ENCODE measurements at places on chromosomes 7 and 10.

GRCh38 chr10:77841711-77842375 is 84.7 kb downstream of the DLG5 start:
- DNase-seq = no peak

- no peak for DNase-seq
Observed at GRCh38 chr7:26916336-26916735, 51.9 kb upstream of the SKAP2 start.

DNA sequence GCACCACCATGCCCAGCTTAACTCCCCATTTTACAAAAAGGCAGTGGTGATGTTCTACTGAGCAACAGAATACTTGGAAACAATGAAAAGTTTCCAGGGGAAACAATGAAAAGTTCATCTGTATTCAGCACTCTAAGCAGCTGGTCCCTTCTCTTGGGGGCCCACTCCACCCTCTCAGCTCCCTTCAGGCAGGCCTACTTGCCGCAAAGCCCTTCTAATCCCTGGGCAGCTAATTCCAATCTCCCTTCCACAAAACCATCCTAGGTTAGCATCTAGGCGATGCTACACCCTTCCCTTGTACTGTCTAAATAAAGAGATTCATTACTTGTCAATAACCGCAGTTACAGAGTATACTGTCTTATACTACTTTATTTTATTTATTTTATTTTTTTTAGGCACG is 79.1 kb downstream of the SPDYE5 start:
- DNase-seq = no peak

DNA sequence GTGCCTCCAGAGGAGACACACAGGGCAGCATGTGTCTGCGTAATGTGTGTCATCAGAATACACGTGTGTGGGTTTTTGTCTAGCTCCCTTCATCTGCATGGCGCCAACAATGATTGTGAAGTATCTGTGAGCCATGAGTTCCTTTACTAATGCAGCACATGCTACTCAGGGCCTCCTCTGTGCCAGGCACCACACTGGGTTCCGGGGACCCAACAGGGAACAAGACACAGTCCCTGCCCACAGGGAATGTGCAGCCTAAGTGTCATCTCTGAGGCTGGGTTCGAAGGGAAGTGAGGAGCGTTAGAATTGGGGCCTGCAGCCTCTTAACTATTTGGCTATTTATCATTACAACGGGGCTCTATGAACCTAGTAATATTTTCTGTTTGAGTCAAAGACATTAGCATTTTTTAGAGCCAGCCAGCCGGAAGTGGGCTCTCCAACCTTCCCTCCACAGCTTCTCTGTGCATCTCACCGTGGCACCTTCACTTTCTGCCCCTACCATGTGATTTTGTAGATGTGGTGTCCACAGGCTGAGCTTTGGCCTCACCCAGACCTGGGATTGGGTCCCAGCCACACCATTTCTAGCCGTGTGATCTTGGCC is 43.9 kb upstream of the SRGN start:
- DNase-seq = no peak

- DNase-seq = no peak
Observed at GRCh38 chr10:96298362-96298761, 5.9 kb upstream of the DNTT start.

GRCh38 chr10:3480281-3480989 is 304.6 kb downstream of the KLF6 start:
- no peak for DNase-seq

DNA sequence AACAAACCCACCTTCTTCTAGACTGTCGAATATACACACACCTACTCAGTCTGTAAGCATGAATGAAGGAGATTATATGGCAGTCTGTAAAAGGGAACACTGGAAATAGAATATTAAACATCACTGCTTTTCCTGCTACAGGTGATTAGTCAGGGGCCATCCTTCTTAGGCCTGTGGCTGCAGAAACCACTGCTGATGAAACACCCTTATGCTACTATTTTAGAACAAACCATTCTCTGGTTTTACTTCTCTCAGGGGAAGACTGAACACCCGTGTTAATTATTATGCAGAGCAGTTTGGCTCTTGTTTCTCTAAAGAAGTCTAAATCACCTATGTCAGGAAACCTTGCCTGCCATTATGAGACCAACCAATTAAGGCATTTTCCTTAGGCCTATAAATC is 351.1 kb upstream of the KLF6 start:
- no peak for DNase-seq

DNA sequence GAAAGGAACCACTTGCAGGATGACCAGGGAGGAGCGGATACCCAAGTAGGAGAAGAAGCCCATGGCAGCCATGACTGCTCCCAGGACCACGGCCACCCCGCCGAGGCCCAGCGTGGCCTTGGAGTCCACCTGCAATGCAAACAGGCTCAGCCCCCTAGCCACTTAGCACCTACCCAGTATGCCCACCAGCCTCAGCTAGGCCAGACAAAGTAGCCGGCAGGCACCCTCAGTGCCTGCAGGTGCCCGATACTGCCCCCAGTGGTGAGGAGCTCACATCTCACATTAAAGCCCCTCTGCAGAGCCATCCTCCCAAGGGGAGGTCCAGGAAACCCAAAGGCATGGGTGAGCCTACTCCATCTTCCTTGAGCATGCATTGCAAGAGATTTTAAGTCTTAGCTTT is 6.6 kb downstream of the NPC1L1 start:
- no peak for DNase-seq

DNA sequence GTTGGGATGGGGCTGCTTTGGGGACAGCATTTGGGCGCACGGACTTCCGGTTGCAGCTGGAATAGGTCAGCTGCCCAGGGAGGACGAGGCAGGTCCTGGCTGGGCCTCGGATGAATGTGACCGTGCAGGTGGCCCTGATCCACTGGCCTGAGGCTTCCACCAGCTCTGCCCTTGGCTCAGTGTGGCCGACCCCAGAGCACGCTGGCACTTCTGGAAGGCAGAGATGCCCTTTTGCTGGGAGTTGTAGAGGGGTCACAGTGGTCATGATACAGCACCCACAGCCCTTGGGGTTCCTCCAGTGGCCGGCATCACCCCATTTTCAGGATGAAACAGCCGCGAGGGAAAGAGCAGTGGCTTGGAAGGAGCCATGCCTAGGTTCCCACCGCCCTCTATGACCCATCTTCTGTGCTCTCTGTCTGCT is 19.0 kb downstream of the ADCY1 start:
- DNase-seq = no peak

DNA sequence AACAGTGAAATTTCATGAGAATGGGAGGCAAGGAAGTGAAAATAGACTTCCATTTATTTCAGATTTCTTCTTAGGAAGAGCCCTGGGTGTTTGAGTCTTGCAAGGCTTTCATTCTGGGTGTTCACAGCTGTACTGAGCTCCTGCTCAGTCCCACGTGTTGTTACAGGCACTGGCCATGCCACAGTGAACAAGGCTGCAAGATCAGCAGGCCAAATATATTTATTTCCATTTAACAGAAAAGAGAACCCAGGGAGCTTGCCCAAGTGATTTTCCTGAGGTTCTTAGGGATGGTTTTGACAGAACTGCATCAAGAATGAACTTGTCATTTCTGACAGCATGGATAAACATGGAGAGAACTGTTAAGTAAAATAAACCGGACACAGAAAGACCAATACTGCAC is 54.5 kb upstream of the CD36 start:
- DNase-seq = no peak

- DNase-seq = no peak
Observed at GRCh38 chr10:54396031-54396430, 405.0 kb downstream of the PCDH15 start.

- DNase-seq = no peak
Observed at GRCh38 chr10:5885619-5886018, 4.1 kb downstream of the ANKRD16 start.

DNA sequence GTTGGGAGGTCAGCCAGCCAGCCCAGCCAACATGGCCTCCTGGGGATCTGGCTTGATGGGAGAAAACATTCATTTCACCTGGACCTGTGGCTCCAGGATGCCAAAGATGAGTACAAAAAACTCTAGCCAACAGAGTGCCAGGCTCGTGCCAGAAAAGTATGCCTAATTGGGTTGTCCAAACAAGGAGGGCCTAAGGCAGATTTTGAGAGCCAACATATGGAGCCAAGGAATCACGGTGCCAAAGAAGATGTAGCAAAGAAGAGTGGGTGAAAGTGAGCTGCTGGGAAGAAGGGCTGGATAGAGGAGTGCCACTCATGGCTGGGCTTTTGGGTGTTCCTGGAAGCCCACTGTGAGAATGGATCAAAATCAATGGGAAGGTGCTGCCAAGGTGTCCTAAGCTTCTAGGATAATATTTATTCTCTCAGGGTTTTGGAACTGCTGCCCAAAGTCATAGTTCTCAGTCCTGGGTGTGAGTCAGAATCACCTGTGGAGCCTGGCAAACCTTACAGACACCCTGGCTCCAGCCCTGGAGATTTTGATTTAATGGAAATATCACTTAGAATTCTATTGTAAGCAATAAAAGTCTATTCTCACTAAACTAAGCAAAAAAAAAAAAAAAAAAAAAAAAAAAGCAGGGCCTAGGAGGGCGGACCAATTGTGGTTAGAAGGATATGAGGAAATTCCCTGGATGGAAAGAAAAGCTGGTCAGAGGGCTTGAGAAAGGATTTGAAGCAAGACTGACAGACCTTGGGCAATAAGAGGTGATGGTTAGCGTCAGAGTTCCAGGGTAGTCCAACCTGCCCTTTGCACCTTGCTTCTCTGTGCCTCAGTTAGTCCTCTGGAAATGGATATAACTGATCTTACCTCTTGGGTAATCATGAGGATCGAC is 182.2 kb upstream of the PRR15 start:
- no peak for DNase-seq

DNA sequence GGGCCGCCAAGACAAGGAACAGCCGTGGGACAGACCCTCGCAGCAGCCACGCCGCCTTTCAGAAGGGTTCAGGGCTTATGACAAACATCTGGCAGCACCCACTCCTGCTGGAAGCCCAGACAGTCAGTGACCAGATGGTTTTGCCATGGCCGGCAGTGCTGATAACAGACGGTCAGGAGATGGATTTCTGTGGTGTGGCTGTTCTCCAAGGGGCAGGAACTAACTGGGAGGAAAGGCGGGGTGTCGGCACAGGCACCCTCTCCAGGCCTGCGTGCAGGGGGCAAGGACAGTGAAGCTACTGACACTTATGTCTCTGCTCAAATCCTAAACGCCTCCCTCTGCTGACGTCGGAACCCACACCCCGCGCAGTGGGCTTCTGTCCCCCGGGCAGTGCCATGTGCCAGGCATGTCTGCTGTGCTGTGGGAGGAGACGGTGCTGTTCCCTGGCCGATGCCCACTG is 416.1 kb downstream of the DNAJB6 start:
- DNase-seq = no peak

DNA sequence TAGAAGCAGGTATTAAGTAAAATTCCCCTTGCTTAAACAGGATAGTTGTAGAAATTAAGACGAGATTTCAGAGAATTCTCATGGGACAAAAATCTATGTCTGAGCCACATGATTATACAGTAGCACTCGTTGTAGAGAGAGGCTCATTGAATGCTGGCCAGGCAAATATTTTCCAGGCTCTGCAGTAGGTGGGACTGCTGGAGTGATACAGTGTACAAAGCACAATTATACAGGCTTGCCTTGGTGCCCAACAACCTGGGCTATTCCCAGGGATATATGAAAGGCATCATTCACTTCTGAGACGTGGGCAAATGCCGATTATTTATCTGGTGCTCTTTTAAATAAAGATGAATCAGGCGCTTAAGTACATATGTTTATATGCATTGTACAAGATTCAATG is 380.6 kb downstream of the PHTF2 start:
- no peak for DNase-seq

GRCh38 chr7:20653636-20654035 is 38.2 kb downstream of the ABCB5 start:
- no peak for DNase-seq

- no peak for DNase-seq
Observed at GRCh38 chr10:75922435-75922834, 491.0 kb downstream of the LRMDA start.

DNA sequence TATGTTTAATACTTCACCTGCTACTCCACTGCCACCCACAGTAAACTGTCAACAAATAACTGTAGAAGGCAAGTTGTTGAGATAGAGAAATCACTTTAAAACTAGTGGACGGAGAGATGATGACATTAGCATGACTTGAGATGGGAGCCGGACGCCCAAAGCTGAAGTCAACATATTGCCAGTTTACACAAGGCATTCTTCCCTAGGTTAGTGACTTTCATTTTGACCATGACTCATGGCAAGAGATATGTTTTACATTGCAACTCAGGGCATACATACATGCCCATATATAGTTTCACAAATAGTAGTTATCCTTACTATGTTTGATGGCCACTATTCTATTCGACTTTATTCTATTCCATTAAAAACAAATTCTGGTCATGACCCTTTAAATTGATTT is 296.6 kb downstream of the PLXNA4 start:
- no peak for DNase-seq

DNA sequence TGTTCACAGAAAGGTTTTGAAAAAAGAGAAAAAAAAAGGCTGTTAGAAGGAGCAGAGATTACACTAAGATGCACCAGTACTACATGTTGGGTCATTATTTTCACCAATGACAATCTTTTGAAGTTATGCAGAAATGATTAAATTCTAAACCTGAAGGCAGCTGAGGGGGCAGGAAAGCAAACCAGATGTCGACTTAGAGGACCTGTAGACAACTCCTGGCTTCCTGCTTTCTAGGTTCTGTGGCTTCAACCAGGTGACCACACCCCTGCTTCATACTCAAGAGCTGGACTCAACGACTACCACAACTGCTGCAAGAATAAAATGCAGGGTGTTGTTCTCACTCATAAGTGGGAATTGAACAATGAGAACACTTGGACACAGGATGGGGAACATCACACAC is 30.0 kb downstream of the MYOF start:
- DNase-seq = no peak

- DNase-seq = no peak
Observed at GRCh38 chr7:130845581-130846085, 111.6 kb upstream of the KLF14 start.

GRCh38 chr10:132616170-132616995 is 78.8 kb downstream of the INPP5A start:
- no peak for DNase-seq

GRCh38 chr7:2953099-2953498 is 90.6 kb downstream of the CARD11 start:
- no peak for DNase-seq

All from stimulated activated CD8-positive, alpha-beta memory T cell treated with anti-CD3 and anti-CD28 coated beads, Interleukin-7, amount 100 ng/mL, for 1 hour (primary cell).